ENCODE measurements at places on chromosomes 2 and 18.
A peak's percentile ranks its signal among the peaks of the same experiment; 100 is the strongest.

DNA sequence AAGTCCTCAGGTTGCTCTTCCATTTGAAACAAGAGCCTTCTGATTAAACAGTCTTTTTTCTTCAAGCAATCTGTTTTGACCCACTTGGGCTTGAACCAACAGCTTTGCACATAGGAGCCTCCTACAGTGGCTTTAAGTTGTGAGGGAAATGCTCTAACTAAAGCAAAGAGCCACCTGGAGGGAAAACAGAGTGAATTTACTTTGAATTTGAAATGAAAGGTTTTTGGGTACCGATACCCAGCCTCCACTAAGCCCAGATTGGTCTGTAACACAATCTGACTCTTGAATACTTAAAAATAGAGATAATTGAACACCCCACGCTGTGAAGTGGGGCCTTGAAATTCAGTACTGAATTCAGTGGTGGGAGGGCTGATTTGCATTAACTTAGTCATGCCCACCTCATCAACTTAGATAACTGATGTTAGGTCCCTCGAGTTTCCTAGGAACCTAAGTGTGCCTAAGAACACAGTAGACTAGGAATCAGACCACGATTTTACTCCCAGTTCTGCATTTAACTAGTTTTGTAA lies 56.3 kb upstream of the ACVR1C start:
- no peak for DNase-seq

DNA sequence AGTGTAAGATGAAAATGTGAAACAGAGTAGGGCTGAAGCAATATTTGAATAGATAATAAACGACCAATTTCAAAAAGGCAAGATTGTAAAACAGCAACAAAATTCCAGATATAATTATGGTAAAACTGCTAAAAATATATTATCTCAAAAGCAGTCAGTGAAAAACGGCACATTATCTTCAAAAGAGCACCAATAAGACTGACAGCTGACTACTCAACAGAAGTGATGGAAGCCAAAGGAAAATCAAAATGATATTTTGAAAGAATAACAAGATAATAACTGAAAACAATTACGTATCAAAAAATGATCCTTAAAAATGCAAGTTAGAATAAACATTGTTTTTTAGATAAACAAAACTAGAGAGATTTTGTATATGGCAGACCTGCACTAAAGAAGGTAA lies 920.6 kb upstream of the FAM98A start:
- no peak for DNase-seq

- no peak for DNase-seq
Measured at GRCh38 chr2:218780851-218781690, 876 bp upstream of the CYP27A1 start.

DNA sequence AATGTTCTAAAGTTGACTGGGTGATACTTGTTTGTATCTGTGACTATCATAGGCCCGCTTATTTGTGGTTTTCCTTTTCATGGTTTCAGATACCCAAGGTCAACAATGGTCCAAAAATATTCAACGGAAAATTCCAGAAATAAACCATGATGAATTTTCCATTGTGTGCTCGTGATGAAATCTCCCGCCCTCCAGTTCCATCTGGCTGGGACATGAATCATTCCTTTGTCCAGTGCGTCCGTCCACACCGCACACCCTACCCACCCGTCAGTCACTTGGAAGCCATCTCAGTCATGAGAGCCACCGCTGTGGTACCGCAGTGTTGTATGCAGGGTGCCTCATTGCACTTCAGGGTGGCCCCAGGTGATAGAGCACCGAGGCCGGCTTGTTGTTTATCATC lies 268.2 kb upstream of the PXDN start:
- no peak for DNase-seq

GRCh38 chr2:26312471-26312870 lies 33.5 kb upstream of the SELENOI start:
- DNase-seq: no peak

GRCh38 chr2:145555360-145555759 lies 1035.4 kb upstream of the ZEB2 start:
- no peak for DNase-seq

GRCh38 chr2:203626952-203627681 lies 79.3 kb upstream of the CD28 start:
- DNase-seq: peak; percentile 95

DNA sequence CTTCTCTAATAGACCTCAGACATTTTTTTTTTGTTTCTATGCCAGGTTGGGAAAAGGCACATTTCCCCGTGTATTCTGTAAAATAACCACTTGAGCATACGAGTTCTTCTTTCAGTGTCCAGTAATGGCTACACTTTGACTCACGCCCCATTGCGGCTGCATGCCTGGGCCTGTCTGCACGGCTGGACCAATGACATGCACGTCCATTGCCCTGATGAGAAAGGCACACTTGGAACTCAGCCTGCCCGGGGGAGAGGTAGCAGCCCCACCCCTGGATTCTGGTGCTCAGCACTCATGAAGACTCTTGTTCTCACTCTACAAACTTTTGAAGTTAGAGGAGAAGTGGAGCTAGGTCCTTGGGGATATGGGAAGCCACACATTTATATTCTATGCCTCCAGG lies 5.8 kb downstream of the PCARE start:
- DNase-seq: no peak

- DNase-seq: no peak
Measured at GRCh38 chr2:23135481-23136100, 249.4 kb upstream of the KLHL29 start.

- no peak for DNase-seq
Measured at GRCh38 chr2:127637236-127637630, 8.7 kb upstream of the GPR17 start.

DNA sequence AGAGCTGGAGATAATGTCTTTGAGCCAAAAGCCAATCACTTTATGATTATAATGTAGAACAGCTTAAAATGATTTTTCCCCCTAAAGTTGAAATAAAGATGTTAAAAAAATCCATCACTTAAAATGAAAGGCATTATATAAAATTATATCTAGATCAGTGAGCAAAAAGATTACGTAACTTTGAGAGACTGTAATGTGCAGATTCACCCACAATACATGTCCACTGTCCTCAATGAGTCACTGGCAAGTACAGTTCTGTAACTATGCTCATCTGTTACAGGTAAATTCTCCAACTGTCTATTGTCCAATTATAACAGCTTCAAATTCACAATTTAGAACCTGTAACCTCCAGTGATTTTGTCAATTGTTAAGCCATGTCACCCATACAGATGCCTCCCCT lies 19.0 kb downstream of the FAM161A start:
- no peak for DNase-seq

GRCh38 chr18:54134053-54134452 lies 90.4 kb downstream of the MBD2 start:
- DNase-seq: no peak

GRCh38 chr2:168338292-168338691 lies 90.9 kb upstream of the STK39 start:
- no peak for DNase-seq

- DNase-seq: no peak
Measured at GRCh38 chr18:11872479-11873136, 21.4 kb downstream of the CHMP1B start.

GRCh38 chr18:35618696-35619095 lies 37.2 kb downstream of the GALNT1 start:
- DNase-seq: no peak

DNA sequence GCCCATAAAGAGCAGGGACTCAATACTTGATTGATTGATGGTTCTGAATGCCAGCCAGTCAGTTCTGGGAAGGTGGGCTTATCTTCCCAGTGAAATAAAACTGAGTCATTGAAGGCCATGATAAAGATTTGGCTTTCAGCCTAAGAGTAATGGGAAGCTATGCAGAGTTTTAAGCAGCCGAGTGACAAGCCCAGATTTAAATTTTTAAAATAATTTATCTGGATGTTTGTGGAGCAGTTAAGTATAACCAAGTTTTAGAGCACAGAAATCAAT lies 122.8 kb downstream of the RAPGEF4 start:
- DNase-seq: no peak

- DNase-seq: no peak
Measured at GRCh38 chr18:21000667-21001066, 110.9 kb downstream of the ROCK1 start.

GRCh38 chr2:191625016-191625415 lies 52.9 kb upstream of the NABP1 start:
- DNase-seq: no peak

GRCh38 chr2:447902-448665 lies 160.2 kb upstream of the ALKAL2 start:
- no peak for DNase-seq

DNA sequence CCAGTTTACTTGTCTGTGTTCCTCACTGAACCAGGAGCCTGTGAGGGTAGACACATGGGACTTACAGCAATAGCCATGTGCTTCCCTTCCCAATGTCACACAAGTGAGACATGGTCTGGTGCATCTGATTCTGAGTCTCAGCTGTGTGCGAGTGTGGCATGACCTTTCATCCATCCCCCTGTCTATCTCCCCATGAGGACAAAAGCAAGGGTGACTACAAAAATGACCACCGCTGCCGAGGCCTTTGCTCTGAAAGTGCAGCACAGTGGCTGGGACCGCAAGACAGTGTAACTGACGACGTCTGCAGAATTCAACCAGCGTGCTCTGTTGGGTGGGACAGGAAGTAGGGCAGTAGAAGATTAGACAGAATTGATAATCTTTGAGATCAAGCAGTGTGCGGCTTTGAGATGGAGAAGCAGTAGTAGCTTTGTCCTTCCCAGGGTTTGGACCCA lies 50.5 kb downstream of the RAB31 start:
- no peak for DNase-seq

- peak; percentile 84 for DNase-seq
Measured at GRCh38 chr18:21117409-21118131, 6.0 kb upstream of the ROCK1 start.

GRCh38 chr2:224417361-224417729 lies 15.4 kb upstream of the FAM124B start:
- no peak for DNase-seq

- DNase-seq: no peak
Measured at GRCh38 chr2:26681656-26682055, 10.9 kb upstream of the KCNK3 start.

DNA sequence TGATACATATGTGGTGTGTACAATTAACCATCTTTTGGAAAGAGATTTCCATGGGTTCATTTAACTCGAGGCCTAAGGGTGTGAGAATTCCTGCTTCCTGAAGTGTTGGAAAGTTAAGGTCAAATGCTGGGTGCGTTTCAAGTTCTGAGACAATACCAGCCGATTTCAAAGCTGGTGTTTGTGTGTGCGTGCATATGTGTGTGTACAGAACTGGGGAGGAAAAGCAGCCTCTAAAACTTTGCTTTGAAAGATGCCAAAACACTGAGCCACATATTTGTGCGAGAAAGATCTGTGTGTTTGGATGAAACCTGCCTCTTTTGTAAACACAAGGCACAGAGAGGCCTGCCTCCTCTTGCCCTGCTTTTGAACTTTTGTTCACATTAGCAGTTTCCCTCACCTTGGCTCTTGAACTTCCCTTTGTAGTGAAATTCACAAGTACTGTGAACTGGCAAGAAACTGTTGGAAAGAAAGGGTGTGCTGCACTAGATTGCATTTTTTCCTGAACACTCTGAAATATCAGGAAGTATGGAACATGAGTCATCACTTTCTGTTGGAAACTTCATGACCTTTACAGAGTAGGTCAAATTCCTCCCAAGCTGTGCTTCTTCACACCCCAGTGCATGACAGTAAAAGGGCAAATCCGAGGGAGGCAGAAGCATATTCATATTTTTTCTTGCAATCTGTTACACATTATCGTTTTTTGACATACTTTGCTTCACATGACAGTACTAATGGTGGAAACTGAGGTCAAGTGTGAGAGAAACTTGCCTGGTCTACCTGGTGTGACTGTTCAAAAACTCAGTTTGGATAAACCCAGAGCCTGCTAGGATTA lies 20.0 kb upstream of the CAVIN2 start:
- DNase-seq: peak; percentile 76

- no peak for DNase-seq
Measured at GRCh38 chr2:71620851-71621251, 167.5 kb downstream of the DYSF start.

- no peak for DNase-seq
Measured at GRCh38 chr2:35454966-35455638, 900.5 kb upstream of the CRIM1 start.

DNA sequence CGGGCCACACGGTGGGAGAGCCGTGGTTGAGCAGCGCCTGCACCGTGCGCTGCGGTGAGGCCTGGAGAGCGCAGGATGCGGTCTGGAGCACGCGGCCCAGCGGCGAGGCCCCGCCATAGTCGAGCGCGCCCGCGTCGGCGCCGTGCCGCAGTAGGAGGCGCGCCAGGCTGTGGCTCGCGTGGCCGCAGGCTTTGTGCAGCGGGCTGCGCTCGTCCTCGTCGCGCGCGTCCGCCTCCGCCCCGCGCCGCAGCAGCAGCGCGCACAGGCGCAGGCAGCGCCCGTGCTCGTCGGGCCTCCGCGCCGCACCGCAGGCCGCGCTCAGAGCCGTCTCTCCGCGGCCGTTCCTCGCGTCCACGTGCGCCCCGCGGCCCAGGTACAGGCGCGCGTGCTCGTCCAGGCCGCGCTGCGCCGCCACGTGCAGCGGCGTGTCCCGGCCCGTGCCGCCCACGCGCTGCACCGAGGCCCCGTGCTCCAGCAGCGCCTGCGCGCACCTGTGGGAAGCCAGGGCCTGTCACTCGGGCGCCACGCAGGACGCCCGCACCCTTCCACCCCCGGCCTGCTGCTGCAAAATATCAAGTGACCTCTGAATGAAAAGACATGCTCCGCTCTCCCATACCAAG lies 46.3 kb upstream of the GBX2 start:
- no peak for DNase-seq

DNA sequence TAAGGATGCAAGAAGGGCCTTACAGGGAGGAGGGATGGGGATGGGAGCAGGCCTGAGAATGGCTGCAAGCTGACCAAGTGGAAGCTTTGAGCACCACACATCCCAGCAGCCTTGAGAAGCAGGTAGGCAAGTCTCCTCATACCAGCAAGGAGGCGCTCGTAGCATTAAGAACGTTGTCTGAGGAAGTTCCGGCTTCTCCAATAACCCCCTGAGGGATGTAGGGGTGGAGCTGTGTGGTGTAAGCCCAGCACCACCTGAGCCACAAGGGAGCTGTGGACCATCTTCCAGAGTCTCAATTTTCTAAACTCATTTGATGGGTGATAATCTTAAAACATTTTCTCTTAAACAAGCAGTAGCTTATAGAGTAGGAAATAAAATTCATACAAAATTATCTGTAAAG lies 50.6 kb downstream of the ST3GAL5 start:
- DNase-seq: no peak

GRCh38 chr2:88606371-88607030 lies 20.8 kb downstream of the EIF2AK3 start:
- DNase-seq: no peak

DNA sequence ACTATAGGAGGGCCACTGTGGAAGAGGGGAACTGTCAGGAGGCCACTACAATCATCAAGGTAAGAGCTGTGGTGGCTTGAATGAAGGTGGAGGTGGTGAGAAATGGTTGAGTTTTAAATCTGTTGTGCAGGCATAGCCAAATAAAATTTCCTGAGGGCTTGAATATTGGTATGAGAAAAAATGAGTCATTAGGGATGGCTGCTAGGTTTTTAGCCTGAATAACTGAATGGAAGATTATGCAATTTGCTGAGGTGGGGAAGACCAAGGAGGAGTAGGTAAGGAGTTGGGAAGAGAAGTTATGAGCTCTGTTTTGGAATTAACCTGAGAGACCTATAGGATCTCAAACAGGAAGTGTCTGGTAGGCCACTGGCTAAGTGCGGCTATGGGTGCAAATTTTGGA lies 84.0 kb downstream of the KLHL14 start:
- DNase-seq: no peak

- no peak for DNase-seq
Measured at GRCh38 chr2:182452456-182452990, 25.7 kb upstream of the PDE1A start.

- DNase-seq: no peak
Measured at GRCh38 chr2:148554459-148555247, 89.9 kb upstream of the EPC2 start.

- DNase-seq: no peak
Measured at GRCh38 chr2:177036747-177037146, 175.8 kb upstream of the HNRNPA3 start.

GRCh38 chr2:161321944-161322648 lies 13.9 kb downstream of the PSMD14 start:
- DNase-seq: no peak
